ENCODE measurements at places on chromosomes 5 and 9.

DNA sequence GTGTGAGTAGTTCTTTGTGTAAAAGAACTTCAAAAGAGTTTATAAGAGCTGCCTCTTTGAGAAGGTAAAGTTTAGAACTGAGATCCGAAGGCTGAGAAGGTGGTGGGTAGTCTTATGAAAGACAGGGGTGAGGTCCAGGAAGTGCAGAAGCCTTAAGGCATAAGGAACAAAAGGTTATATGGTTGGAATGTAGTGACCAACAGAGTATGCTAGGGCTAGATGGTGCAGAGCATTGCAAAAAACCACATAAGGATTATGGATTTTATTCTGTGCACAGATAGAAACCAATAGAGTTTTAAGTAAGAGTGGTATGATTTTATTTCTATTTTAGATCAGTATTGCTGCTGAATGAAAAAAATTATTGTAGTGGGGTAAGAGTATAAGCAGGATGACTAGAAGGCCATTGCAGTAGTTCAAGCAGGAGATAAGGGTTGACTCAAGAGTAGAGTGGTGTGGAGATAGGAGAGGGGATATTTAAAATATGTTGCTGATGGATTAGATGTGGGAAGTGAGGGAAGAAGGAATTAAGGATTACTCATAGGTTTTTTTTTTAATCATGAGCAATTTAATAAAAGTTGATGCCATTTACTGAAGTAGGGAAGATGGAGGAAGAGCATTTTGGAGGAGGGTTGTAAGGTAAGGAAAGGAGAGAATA, 3.7 kb downstream of the RECK start:
- no peak for DNase-seq

GRCh38 chr5:6551287-6551954, 81.4 kb downstream of the NSUN2 start:
- no peak for DNase-seq

- no peak for DNase-seq
Measured at GRCh38 chr5:78903353-78903752, 81.8 kb downstream of the ARSB start.

DNA sequence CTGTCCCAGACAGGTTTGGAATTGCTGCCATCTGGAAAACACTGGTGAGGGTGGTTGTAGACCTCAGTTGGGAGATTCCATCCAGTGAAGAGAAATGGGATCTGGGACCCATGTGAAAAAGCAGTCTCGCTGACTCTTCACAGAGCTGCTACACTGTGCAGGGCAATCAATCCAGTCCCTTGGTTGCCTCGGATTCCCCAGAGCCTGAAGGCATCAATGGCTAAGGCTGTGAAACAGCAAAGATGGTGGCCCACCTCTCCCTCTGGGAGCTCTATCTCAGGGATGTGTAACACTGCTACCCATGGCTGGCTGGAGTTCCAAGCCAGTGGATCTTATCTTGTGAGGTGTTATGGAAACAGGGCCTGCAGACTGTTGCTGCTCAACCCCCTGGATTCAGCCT, 256.1 kb downstream of the TMEM38B start:
- no peak for DNase-seq

All from T-helper 9 cell (primary cell).